ENCODE measurements at places on chromosomes 5 and 9.

GRCh38 chr5:27523629-27524028, 485.2 kb upstream of the CDH9 start:
- no peak for DNase-seq

- DNase-seq, result no peak
Observed at GRCh38 chr5:74594137-74595040, 46.1 kb downstream of the ENC1 start.

- peak; percentile 66 for DNase-seq
Observed at GRCh38 chr5:31530541-31531265, 1.2 kb downstream of the DROSHA start.

- DNase-seq, result no peak
Observed at GRCh38 chr5:156407251-156407650, 80.3 kb downstream of the SGCD start.

DNA sequence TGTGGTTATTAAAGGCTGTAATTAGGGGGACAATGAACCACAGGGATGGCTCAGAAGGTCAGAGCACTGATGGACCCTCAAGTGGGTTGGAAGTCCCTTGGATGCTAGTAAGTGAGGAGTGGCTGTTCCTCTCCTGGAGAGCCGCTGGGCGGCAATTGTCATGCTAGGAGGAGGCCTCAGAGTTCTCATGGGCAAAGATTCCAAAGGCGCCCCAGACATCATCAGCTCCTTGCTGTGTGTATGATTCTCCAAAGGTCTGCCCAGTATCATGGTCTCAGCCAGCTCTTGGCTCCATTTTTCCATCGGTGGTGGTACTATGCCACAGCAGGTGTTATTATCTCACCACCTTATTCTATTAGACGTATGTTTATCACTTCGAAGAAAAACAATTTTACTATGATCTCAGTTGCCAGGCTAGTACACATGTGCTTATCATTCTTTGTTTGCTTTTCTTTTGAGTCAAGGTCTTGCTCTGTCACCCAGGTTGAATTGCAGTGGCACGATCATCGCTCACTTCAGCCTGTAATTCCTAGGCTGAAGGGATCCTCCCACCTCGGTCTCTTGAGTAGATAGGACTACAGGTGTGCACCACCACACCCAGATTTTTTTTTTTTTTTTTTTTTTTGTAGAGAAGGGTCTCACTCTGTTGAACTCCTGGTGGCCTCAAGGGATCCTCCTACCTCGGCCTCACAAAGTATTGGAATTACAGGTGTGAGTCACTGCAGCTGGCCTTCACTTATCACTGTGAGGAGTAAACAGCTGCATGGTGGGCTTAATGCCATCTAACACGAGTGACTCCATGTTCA, 46.8 kb downstream of the EXOSC2 start:
- DNase-seq, result no peak

- DNase-seq, result no peak
Observed at GRCh38 chr5:127428748-127429147, 88.7 kb upstream of the PRRC1 start.

DNA sequence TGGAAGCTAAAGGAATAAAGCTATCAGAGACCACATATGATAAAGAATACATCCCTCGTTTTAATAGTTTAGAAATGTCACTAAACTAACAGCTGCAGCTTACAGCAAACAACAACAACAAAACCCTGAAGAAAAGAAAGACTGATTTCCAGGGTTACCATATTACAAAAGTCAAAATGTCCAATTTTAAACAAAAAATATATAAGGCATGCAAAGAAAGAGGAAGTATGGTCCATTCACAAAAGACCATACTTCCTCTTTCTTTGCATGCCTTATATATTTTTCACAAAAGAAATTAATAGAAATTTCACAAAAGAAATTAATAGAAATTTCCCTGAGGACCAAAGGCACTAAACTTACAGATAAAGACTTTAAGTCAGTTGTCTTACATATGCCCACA, 354.2 kb downstream of the ARL15 start:
- no peak for DNase-seq

DNA sequence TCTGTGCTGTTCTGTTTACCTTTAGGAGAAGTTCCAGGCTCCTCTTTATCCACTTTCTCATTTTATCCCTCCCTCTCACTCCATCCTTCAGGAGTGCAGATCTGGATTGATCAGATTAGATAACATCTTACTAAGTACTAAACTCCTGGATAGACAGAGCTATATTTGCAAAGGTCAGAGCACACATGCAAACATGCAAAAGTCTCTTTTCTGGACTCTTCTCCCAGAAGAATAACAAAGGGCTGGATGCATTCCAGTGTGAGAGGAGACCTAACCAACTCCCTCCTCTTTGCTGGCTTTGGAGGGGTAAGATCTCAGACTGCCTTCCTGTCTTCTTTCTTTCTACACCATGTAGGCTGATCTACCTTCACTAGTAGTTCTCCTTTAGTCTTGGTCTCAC, 21.4 kb downstream of the GARNL3 start:
- no peak for DNase-seq

DNA sequence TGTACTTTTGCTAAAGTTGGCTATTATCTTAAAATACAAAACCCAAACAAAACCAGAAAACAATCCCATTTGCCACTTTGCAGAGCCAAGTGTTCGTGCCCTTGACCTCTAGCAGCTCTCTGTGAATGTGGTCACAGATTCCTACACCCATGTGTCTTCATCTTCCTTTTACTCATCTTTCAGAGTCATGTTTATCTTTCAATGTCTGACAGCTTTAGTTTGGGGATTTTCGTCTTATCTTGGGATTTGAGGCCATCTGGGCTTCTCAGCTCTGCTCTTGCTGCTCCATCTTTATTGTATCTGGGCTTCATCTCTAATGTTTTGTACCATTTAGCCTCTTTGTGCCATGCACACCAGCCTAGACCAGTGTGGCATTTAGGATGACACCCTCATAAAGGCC, 81.0 kb downstream of the DAPK1 start:
- DNase-seq, result no peak

DNA sequence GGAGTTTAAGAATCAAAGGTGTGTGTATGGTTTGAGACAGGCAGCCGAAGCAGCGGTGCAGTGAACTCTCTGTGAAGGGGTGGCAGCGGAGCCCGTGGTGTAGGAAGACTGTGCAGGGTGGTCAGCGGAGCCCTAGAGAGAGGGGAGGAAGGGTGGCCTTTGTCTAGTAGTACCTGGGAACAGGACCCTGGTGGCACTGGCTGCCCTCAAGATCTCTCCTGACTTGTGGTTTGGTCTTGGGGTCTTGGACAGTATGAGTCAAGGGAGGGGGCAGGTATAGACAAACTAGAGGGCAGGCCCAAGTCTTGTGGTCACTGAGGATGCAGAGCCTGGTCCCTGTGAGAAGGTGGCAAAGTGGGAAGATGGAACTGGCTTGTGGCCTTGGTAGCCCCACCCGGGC, 7.1 kb upstream of the NKX2-5 start:
- no peak for DNase-seq

DNA sequence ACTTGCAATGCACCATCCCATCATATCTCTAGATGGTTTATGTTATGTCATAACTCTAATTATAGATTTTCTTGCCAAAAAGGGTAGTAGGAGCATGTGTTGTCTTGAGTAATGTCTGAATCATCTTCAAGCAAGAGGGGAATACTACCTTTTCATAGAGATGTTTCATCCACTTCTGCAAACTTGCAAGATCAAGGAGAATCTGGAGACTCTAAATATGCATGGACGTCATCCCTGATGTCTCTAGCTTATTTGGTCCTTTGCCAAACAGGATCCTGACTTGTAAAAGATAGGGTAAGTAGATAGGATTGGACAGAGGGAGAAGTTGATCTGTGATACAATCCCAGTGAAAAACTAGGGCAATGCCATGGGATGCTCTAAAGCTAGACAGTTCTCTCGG, 246.5 kb downstream of the DMRTA1 start:
- peak; percentile 0 for DNase-seq

DNA sequence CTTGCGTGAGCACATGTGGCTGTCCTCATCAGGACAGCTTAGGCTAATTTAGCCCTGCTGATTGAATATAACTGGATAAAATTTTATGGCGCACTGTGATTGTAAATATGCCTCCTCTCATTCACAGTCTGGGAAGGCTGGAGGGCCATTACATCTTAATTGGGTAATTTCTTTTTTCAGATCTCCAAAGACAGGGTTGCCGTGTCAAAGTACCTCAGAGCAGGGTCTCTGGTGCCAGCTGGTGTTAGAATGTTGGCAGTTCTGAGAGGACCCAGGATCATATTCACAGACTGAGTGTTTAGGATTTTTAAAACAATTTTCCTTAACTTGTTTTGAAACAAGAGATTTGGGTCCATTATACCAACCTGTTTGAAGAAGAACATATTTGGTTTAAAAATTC, 455.7 kb upstream of the TLE4 start:
- no peak for DNase-seq

DNA sequence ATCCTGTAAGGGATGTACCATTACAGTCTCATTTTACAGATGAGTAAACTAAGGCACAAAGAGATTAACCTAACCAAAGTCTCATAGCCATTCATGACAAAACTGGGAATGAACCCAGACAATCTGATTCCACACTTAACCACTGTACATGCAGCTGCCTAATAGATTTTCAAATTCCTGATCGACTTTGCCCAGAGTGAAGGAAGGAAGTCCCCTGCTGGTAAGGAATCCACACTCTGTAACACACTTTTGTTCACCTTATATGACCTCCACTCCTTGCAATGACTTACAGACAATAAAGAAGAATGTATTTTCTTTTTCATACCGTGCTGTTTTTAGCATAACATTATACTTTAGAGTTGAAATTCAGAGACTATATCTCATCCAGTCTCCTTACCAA, 31.3 kb upstream of the PLPP6 start:
- DNase-seq, result peak; percentile 7

DNA sequence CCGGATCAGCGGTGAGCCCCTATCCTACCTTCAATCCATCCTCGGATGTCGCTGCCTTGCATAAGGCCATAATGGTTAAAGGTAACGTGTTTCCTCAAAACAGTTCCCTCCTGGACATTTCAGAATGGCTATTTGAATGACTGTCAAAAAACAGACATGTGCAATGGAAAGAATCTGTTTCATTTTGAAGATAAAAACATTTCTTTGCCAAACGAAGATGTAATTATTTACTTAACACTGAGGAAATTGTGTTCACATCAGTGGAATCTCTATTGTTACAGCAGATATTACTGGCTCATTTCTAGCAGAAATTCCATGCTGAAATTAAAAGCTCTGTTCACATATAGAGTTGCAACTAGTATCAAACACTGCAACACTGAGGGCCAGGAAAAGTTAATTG, 7.1 kb downstream of the ANXA1 start:
- DNase-seq, result no peak

DNA sequence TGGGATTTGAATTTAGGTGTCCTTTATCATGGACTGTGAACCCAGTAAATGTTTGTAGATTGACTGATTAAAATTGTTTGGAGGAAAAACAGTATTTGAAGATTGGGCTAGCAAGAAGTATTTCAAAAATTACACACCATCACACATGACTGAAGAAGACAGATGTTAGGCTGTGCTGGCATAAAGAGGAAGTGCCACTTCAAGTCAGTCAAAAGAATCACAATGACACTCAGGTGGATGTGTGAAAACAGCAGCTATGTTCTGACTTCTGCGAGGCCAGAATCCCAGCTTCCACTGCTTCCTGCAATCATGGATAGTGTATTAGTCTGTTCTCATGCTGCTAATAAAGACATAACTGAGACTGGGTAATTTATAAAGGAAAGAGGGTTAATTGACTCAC, 393.3 kb downstream of the DMRT2 start:
- no peak for DNase-seq

GRCh38 chr5:55675119-55675518, 37.0 kb downstream of the SLC38A9 start:
- no peak for DNase-seq

- DNase-seq, result no peak
Observed at GRCh38 chr5:124738681-124739633, 7.5 kb downstream of the ZNF608 start.
